CD4-positive, alpha-beta T cell (primary cell): ENCODE measurements at places on chromosomes 2 and 18.

DNA sequence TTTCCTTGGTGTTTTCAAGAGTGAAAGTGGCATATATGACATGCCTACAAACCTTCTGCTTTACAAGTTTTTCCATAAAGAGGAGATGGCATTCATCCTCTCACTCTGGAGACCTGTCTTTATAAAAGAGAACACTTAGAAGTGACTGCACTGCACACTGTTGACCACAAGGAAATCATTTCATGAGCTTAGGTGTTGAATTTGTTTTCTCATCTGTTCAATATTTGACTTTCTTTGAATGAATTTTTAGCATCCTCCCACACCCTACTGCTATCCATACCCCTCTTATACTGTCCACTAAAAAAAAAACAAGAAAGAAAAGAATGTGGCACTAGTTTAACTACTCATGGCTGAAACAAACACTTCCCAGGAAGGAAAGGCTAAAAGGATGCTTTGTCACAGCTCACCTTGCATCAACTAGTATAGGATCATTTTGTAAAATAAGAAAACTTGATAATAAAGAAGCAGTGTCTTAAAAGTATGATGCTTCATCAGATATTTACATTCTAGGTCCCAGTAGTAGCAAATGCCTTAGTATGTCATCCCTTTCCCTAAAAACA, 83.0 kb downstream of the ACVR1 start:
- DNase-seq, result no peak

DNA sequence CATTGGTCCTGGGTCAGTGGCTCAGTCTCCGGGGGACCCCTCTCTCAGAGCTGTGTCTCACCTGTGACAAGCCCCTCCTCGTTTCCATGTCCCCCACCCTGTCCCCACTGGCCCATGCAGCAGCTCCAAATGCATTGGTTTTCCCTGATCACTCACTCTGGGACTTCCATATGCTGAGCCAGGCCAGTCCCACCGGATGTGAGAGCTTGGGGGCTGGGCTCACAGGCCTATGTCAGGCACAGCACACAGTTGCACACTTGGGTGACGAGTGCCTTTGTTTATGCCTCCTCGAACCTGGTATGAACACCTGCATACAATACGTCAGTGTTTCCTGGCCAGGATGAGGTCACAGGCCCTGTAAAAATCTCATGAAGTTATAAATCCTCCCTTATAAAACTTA, 232.5 kb downstream of the TFCP2L1 start:
- no peak for DNase-seq

DNA sequence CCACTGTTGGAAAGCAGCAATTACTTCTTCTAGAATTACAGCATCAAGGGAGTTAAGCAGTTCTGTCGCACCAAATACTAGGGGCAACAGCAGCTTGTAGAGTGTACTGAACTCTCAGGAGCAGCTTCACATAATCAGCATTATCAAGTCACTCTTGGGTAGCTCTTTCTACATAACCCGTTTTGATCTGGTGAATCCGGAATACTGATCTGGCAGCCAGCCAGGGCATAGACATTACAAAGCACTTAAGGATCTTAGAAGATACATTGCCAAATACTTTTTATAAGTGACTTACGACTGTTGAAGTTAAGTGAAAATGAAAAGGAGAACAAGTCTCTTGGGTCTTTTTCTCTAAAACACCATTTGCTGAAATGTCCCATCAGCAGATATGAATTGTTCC, 73.2 kb upstream of the NETO1 start:
- DNase-seq, result no peak

GRCh38 chr2:158835431-158835830, 40.3 kb downstream of the DAPL1 start:
- DNase-seq, result no peak

GRCh38 chr2:28329184-28329583, 63.5 kb upstream of the FOSL2 start:
- DNase-seq, result no peak

DNA sequence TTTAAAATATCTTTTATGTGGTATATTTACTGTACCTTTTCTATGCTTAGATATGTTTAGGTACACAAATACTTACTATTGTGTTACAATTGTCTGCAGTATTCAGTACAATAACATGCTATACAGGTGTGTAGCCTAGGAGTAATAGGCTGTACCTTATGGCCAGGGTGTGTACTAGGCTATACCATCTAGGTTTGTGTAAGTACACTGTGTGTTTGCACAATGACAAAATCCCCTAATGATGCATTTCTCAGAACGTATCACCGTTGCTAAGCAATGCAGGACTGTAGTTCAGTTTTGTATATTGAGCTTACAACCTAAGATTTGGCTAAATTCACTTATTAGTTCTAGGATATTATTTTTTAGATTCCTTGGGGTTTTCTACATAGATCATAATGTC, 332.3 kb upstream of the HS6ST1 start:
- no peak for DNase-seq

- DNase-seq, result no peak
Observed at GRCh38 chr2:138877421-138877820, 97.2 kb upstream of the NXPH2 start.

DNA sequence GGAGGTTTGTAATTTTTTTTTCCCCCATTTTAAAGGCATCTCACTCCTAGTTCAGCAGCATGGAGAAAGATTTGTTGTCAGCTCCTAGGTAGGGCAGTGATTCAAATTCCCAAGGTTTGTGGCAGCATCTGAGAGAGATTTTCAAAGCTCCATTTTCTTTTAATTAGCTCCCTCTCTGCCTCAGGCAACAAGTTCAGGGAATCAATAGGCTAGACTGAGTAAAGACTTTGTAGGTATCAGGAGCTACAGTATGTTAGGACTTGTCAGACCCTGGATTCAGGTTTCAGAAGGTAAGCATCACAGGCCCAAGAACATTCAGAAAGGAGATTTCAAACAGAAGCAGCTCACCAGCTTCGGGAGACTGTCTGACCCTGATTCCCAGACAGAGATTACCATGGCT, 273.3 kb upstream of the ERBB4 start:
- DNase-seq, result no peak

DNA sequence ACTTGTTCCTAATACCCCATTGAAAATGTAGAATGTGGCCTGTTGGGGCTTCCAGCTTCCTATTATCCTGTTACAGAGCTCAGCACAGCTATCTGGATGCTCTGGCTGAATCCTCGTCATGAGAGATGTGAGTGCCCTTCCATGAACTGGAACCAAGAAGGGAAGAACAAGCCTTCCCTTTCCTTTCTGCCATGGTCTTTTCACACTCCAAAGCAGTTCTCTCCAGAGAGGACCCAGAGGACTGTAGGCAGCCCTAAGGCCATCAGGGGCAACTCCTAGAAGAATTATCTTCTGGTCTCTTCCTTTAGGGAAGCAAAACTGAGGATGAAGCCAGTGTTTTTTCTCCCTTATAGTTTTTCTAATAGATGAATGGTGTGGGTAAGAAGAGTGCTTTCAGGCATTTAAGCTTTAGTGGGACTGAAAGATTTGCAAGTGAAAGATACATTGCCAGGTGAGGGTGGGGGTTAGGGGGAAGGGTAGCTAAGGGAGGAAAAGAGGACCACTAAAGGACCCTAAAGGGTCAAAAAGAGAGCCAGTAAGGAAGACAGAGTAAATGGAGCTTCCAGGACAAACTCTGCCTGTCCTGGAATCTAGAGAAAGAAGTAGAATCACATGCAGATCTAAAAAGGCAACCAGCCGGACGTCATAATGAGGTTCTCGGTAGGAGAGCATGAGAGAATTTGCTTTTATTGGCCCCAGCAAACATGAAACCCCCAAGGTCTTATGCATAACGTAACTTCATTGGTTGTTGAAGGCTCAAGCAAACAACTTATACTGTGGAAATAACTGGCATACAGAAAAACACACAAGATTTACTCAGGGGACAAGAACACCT, 12.4 kb upstream of the XPO1 start:
- DNase-seq, result no peak

- no peak for DNase-seq
Observed at GRCh38 chr2:165109915-165110314, 93.9 kb downstream of the SCN3A start.

DNA sequence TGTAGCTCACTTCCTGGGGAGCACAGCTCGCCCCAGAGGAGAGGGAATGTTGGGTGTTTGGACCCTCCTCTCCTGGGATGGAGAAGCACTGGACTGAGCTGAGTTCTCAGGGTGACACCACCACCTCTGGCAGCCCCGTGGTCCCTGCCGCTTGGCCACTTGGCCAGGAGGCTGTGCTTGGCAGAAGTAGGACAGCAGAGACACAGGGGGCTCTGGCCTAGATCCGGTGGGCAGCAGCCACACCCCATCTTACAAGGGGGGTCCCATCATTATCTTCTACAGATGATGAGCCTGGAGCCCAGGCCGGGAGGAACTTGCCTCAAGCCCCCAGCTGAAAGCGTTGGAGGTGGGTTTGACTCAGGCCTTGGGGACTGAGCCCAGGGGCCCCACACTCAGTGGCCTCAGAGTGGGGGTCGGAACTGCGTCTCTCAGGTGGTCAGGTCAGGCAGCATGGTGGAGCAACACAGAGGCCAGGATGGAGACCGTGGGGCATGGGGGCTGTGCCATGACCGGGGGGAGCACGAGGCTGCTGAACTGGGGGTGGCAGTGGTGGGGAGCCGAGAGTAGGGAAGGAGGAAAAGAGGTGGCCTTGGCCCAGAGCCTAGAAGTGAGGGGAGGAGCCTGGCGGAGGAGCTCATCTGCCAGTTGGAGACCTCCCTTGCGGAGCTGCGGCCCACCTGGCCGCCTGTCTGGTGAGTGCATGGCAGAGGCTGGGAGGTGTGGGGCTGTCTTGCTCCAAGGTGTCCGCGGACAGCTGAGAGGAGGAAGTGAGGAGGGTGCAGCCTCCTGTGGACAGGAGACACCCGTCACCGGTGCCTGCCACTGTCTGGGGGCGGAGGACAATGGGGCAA, 63.6 kb upstream of the HDAC4 start:
- DNase-seq, result no peak

- DNase-seq, result no peak
Observed at GRCh38 chr2:85759257-85759613, 5.4 kb downstream of the ATOH8 start.

- DNase-seq, result no peak
Observed at GRCh38 chr2:146244830-146245229, 1600.0 kb upstream of the ACVR2A start.

DNA sequence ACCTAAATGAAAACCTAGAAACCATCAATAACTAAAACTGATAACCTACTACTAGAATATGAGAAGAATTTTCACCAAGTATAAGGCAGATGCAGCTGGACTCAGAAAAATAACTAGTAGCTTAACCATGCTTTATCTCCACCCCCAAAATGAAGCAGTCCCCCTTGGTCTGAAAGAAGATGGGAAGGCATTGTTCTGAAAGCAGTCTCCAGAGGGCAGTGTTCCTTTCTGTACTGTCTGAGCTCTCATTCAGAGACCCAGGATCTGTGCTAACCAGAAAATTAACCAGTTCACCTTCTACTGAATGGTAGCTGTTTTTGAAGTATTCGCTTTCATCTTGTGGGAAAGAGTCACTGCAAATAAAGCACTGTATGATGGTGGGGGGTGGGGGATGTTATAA, 273.0 kb downstream of the PDE11A start:
- DNase-seq, result no peak

DNA sequence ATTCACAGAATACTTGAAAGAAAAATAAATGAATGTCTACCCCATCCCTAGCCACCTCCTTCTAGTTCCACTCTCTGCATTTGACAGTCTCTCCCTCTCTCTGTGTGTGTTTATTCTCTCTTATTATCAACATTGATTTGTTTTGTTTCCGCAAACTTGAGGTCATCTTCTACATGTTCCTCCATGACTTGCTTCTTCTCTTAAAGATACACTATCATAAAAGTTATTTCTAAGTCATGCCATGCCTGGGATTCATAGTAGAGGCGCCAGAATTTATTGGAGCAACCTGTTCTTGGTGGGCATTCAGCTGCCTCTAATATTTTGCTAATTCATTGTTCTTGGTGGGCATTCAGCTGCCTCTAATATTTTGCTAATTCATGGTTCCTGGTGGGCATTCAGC, 58.9 kb upstream of the SMAD7 start:
- no peak for DNase-seq

DNA sequence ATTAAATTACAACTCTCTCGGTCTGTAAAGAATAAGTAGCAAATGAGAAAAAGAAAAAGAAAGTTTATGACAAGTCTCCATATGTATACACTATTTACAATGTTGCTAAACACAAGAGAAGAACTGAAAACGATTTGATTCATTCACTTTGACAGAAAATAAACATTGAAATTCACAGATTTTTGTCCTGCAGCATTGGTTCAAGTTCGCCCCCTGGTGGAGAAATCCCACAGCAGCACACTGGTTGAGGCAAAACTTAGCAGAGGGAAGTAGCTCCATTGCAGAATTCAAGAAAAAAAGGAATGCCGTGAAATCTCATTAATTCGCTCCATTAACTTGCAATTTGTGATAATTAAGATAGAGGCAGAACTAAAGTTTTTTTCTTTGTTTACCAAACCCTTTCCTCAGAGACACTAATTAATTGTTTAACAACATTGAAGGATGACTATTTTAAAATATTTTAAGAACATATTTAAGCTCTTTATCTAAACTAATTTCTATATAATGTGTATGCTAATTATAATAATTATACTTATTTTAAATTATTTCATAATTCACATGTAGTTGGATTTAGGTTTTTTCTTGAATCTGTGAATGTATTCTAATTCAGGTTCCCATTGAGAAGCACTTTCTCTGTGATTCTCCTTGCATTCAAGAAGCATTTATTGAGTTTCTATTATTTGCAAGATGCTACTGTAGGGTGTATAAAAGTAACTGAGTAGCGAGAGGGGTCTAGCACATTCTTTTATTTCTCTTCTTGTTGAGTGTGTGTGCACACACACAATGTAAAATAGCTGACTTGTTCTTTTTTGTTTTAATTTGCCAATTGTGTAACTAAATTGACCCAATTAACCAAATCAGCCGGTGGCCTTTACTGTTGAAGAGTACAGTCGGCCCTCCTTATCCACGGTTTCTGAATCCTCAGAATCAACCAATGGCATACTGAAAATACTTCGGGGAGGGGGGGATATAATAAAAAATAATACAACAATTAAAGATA, 74.1 kb downstream of the COL4A3 start:
- DNase-seq, result peak; percentile 35
